ENCODE measurements at places on chromosomes 6 and 20.

DNA sequence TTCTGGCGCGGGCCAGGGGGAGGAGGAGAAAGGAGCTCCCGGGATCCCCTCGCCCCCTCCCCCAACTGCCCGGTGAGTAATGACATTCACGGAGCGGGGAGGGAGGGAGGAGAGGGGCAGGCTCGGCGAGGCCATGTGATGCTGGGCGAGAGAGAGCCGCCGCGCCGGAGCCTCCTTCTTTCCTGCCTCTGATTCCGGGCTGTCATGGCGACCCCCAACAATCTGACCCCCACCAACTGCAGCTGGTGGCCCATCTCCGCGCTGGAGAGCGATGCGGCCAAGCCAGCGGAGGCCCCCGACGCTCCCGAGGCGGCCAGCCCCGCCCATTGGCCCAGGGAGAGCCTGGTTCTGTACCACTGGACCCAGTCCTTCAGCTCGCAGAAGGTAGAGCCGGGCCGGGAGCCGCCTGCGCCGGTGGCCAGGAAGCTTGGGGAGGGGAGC lies at the start of gene GDAP1L1:
GDAP1L1 (plus strand) TSS at position 178 of the 441 bp plus-strand sequence; CDS start at position 205, 27 bp downstream.
- DNase-seq, result no peak

GRCh38 chr6:107699254-107699653 lies 124.9 kb downstream of the SCML4 start:
- no peak for DNase-seq

GRCh38 chr6:151240791-151241642 lies 1.2 kb downstream of the AKAP12 start:
- DNase-seq, result no peak

DNA sequence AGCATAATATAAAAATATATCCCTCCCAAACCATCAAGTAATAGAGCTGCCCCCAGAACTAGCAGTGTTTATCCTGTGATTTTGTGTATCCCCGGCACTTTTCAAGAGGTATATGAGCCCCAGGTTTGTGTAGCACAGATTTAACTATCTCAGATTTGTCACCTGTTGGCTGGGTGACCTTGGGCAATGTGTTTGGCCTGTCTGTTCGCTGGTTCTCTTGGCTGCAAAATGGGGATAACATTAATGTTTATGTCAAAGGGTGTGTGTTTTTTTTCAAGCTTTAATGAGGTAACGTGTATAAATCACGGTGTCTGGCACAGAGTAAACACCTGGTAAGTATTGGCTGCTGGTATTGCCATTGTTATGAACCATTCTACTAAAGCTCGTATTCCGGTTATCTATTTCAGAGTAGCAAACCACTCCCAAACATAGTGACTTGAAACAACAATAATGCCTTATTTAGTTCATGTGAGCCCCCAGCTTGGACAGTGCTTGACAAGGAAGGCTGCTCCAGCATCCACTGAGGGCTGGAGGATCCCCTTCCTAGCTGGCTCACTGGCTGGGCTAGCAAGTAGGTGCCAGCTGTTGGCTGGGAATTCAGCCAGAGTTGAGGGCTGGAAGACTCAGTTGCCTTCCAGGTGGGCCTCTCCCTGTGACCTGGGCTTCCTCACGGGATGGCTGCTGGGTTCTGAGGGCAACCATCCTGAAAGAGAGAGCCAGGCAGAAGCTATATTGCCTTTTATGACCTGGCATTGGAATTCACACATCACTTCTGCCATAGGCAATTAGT lies 36.2 kb downstream of the PDRG1 start:
- DNase-seq, result no peak

DNA sequence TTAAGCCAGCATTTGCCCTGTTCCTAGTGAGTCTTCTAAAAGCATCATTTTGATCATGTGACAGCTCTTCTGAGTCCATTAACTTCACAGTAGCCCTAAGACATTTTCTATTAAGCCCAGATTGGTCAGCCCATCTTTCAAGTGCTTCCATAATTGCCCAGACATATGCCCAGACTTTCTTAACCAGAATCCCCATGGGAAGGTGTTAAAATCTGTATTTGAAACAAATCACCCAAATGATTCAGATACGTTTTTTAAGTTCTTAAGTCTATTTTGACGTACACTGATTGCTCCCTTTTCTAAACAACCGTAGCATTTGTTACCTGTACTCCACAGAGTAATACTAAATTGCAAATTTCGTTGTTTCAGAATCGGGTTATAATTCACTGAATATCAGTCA lies 89.3 kb downstream of the BCAS1 start:
- DNase-seq, result no peak

DNA sequence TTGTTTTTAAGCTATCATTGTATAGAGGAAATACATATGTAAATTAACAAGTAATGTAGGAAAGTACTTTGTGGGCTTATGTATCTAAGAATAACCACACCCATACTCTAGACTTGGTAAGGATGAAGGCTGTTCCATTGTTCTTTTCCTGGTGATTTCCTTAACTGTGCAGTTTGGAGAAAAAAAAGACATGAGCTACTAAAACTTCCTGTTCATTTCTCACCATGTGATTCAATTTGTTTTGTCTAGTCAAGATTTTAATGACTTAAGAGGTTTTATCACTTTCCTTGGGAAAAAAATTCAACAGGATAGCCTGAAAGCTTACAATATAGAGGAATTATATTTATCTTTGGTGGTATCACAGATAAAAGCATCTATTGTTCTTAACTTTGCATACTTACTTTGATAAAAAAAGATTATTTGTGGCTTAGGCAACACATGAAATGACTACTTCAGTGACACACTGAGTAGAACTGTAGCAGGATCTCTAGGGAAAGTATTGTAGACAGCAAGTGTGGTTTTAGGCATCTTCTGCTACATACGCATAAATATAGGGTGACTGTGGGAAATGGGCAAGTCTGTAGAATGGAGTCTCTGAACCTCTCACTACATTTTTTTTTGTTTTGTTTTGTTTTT lies 80.3 kb downstream of the GJA1 start:
- DNase-seq, result no peak

GRCh38 chr6:159899994-159900745 lies 9.4 kb downstream of the MAS1 start:
- DNase-seq, result no peak

DNA sequence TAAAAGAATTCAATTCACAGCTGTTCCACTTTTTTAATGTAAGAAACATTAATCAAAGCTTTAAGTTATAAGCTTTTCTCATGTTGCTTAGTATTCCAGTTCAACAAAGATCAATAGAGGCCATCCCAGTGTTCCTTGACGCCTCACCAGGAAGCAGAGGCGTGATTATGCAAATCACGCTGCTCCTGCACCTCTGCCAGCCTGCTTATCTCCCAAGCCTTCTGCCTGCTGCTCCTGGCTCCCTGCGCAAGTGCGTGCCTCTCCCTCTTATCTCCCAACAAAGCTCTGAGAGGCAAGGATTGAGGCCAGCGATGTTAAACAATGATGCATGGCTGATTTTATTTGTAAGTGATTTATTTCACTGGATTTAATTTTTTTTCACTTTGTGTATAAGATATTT lies 42.8 kb downstream of the INSM1 start:
- no peak for DNase-seq

DNA sequence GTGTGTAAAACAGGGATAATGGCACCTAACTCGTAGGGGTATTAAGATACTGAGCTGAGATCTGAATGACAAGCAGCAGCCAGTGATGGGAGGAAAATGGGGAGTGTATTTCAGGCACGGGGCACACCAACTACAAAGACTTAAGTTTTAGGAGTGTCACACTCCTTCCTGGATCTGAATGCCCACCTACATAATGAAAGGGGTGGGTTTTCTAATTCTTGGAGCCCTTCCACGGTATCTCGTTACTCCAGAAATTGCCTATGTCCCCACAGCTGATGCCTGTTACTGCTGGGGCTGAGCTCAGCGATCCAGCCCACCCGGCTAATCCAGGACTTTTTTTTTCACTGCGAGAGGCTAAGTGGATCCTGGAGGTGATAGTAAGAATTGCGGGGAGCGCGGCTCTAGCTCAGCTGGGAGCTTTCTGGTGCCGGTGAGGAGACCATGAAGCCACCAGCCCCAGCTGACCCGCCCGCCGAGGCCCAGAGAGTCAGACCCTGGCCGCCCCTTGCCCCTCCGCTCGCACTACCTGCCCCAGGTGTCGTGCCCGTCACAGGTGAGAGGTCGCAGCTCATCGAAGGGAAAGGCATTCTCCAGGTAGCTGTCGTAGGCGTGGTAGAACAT lies 727 bp downstream of the EDEM2 start:
- DNase-seq, result no peak

DNA sequence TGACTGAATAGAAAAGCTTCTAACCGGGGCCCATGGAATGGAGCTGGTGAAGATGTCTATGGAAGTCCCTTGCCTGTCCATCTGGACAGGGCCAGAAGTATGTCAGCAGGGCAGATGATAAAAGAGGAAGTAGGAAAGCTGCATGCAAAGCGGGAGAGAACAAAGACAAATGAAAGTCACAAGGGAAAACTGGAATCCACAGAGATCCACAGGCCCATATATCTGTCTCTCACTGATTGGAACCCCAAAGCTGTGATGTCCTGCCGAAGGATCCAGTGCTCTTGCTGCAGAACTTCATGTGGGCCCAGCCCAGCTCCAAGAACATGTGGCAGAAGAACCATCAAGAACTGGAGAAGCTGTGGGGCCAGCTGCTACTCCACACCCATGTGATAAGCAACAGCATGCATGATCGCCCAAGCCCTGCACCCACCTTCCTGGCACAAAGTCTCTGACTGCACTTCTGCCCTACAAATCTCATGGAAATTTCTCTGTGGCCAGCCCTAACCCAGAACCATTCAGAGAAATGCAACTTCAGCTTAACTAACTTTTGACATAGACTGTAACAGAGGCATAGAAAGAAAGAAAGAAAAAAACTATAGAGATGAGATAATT lies 716.0 kb downstream of the KIF16B start:
- no peak for DNase-seq

DNA sequence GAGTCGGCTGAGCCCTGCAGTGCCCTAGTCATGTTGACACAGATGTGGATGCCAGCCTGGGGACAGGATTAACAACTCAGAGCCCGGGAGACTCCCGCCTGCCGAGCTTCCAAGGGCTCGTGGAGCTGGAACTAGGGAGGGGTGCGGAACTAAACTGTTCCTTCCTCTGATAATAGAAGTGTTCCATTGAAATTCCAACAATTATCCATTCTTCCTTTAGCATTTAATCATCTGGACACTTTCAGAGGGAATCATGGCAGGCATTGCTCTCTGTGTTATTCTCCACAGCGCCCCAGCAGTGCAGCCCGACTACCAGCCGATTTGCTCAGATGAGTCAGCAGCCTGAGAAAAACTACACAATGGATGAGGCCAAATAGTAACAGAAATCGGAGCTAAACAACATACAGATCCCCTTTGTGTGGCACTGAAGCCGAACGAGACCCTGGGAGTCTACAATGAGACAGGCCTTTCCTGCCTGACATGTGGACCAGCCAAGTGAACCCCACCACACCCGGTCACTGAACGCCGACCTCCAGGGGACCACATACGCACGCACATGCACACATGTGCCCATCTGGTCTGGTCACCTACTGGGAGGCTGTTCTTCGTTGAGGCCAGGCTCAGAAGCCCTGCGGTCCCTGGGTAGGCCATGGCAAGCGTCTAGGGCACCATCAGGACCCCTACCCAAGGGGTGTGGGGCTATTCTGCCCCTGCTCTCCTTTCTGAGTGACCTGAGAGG lies 238.4 kb upstream of the AFDN start:
- DNase-seq, result no peak

- no peak for DNase-seq
These were observed 610.3 kb downstream of the RNF144B start for GRCh38 chr6:18997375-18997826.

- no peak for DNase-seq
These were observed 292.1 kb downstream of the ESR1 start for GRCh38 chr6:152099446-152100182.

- DNase-seq, result no peak
These were observed 52.1 kb downstream of the FAXC start for GRCh38 chr6:99297415-99297814.

- no peak for DNase-seq
These were observed 27.2 kb downstream of the DSE start for GRCh38 chr6:116397914-116398313.

DNA sequence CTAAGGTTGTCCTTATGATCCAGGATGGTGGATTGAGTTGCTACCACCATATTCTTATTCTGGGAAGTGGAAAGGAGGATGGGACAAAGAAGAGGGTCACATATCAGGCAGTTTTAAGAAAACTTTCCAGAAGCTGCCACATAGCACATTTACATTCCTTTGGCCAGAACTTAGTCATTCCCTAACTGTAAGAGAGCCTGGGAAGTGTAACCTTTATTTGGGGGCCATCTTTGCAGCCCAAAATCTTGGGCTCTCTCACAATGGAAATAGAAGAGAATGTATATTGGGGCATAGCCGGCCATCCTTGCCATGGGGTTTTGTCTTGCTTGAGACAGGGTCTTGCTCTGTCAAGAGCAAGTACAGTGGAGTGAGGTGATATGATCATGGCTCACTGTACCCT lies 8.4 kb downstream of the ZNF341 start:
- DNase-seq, result no peak

GRCh38 chr6:113786168-113786567 lies 71.0 kb upstream of the MARCKS start:
- DNase-seq, result no peak

- no peak for DNase-seq
These were observed 14.0 kb downstream of the CDH26 start for GRCh38 chr20:59972037-59972801.

GRCh38 chr20:48056218-48056617 lies 270.9 kb upstream of the SULF2 start:
- DNase-seq, result no peak

- DNase-seq, result no peak
These were observed 7.9 kb upstream of the ABHD12 start for GRCh38 chr20:25398376-25399036.

GRCh38 chr6:52546192-52546591 lies 30.7 kb downstream of the TRAM2 start:
- no peak for DNase-seq

GRCh38 chr6:14922706-14923460 lies 323.0 kb upstream of the JARID2 start:
- DNase-seq, result no peak

DNA sequence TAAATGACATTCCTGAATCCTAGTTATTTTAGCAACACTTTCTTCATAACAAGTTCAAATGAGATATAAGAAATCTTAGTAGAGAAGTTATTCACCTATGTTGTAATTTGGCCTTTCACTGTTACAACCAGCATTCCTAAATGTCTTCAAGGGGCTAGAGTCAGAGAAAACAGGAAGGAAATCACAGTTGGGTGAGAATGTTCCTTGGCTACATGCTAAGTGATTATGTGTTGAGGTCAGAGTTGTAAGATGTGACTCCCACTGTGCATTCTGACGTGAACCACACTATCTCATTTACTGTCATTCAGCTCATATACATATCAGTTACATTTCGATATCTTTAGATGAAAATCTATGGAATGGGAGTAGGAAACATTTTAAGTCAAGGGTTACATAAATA lies 51.0 kb upstream of the MLIP start:
- no peak for DNase-seq

DNA sequence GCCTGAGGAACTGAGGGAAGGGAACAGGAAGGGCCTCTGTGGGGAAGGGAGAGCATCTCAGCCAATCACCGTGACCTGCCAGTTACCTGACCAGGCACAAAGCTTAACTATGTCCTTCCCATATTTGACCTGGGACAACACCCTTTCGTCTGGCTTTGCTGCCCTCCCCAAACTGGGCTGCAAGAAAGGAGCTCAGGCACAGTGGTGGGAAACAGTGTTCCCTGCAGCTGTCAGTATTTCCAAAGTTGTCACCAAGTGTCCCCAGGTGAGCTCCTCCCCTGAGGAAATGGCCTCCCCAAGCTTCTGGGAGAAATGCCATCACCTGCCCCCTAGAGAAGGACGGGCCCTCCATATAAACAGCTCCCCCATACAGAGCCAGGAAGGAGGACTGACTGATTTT lies 17.9 kb downstream of the NCR2 start:
- DNase-seq, result no peak

Measured in activated T-cell treated with anti-CD3 and anti-CD28 coated beads for 24 hours (primary cell).